ENCODE measurements at places on chromosomes 2 and 18. TPM values are rescaled to one million over a fixed set of nuclear protein-coding genes. Genes with fewer than 3 reads are reported as not detected.

COL4A4 gene
- 1.2 TPM for total RNA-seq

NMUR1 gene
- total RNA-seq: not detected

REG3G gene
- not detected for total RNA-seq

ZBTB7C gene
- 0.09 TPM for total RNA-seq

KHK gene
- total RNA-seq: 12.4 TPM

MCFD2 gene
- total RNA-seq: 108 TPM

GPAT2 gene
- total RNA-seq: not detected

KCNK3 gene
- 1.5 TPM for total RNA-seq

NR4A2 gene
- total RNA-seq: 4.5 TPM

KIF1A gene
- total RNA-seq: 0.73 TPM

LDLRAD4 gene
- total RNA-seq: 2.7 TPM

DTNA gene
- 0.98 TPM for total RNA-seq

OTX1 gene
- 3.5 TPM for total RNA-seq

INSIG2 gene
- 11.3 TPM for total RNA-seq

ASXL3 gene
- total RNA-seq: not detected

NAT8 gene
- not detected for total RNA-seq

CFAP65 gene
- 0.14 TPM for total RNA-seq

VWC2L gene
- not detected for total RNA-seq

LYG2 gene
- not detected for total RNA-seq

SPHKAP gene
- not detected for total RNA-seq

TUBB8B gene
- not detected for total RNA-seq

UNC80 gene
- total RNA-seq: not detected

COLEC11 gene
- total RNA-seq: 0.67 TPM

EGR4 gene
- 0.28 TPM for total RNA-seq

MROH2A gene
- 0.10 TPM for total RNA-seq

SLC19A3 gene
- 3.6 TPM for total RNA-seq

POTEF gene
- total RNA-seq: not detected

FBXO41 gene
- total RNA-seq: 5.0 TPM

GKN1 gene
- total RNA-seq: 0.73 TPM

DPP10 gene
- total RNA-seq: not detected

WIPF1 gene
- 19.3 TPM for total RNA-seq

ABCG8 gene
- not detected for total RNA-seq

SLC40A1 gene
- 3.4 TPM for total RNA-seq

SIX2 gene
- 0.35 TPM for total RNA-seq

GREB1 gene
- 2.8 TPM for total RNA-seq

MC5R gene
- total RNA-seq: not detected

STARD6 gene
- not detected for total RNA-seq

SPP2 gene
- not detected for total RNA-seq

ASTL gene
- total RNA-seq: not detected

LOXHD1 gene
- not detected for total RNA-seq

SP3 gene
- 49.0 TPM for total RNA-seq

NEU2 gene
- not detected for total RNA-seq

RIT2 gene
- not detected for total RNA-seq
